ENCODE measurements at places on chromosomes 3 and 15. TPM values are rescaled to one million over a fixed set of nuclear protein-coding genes. Genes with fewer than 3 reads are reported as not detected.
A peak's percentile ranks its signal among the peaks of the same experiment; 100 is the strongest.

- DNase-seq, result no peak
Measured at GRCh38 chr3:177385831-177386301, 188.6 kb upstream of the TBL1XR1 start.

- DNase-seq, result no peak
Measured at GRCh38 chr15:29538044-29538443, 268.4 kb upstream of the NSMCE3 start.

MCF2L2 gene
- 9.0 TPM for total RNA-seq

- DNase-seq, result no peak
Measured at GRCh38 chr15:36415643-36416042, 163.8 kb upstream of the CDIN1 start.

DNA sequence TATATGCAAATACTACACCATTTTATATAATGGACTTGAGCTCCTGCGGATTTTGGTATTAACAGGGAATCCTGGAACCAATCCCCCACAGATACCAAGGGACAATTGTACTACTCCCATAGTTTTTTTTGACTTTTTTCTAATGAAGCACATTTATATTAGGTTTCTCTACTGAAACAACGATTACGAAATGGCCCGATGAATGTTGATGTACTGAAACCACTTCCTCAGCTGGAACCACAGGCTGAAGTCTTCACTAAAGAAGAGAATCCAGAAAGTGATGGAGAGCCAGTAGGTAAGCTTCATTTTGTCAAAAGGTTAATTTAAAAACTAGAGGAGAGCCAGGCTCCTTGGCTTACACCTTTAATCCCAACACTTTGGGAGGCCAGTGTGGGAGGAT is 121.5 kb upstream of the LRRFIP2 start:
- no peak for DNase-seq

GRCh38 chr3:47792699-47793098 is 10.2 kb upstream of the DHX30 start:
- DNase-seq, result no peak

DNA sequence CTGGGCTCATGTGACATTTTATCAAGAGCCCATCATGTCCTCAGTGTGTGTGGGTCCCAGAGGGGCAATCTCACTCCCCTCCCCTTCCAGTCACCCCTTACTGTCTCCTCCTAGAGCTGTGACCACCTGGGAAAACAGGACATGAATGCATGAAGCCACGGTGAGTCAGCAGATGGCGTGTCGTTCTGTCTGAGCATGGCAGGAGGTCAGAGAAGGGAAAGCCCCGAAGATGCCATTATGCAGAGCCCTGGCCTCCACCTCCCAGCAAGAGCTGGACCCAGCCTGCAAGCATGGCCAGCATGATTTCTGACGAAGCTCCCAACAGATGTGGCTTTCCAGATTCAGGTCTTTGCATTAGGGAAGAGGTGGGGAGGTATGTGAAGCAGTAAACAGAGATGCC is 118.5 kb downstream of the TLE3 start:
- DNase-seq, result peak; percentile 27

PROS1 gene
- 4.1 TPM for total RNA-seq

SCN5A gene
- total RNA-seq, result 8.2 TPM

GRCh38 chr3:146283781-146284445 is 33.0 kb upstream of the PLSCR4 start:
- DNase-seq, result no peak

GRCh38 chr3:122146466-122146865 is 37.0 kb upstream of the CASR start:
- DNase-seq, result no peak

GRCh38 chr3:53846134-53846850 is at the start of the genes CHDH and IL17RB:
Gene CHDH (minus strand): TSS chr3:53846419. CDS start chr3:53824008, 22,411 bp downstream.
Gene IL17RB (plus strand): TSS chr3:53846568. CDS start chr3:53846589, 21 bp downstream.
- DNase-seq, result peak; percentile 78

PSMA4 gene
- 301 TPM for total RNA-seq

CFAP91 gene
- total RNA-seq, result 4.9 TPM

LYSMD4 gene
- total RNA-seq, result 23.8 TPM

- DNase-seq, result no peak
Measured at GRCh38 chr15:51299187-51300015, 39.0 kb downstream of the CYP19A1 start.

DNA sequence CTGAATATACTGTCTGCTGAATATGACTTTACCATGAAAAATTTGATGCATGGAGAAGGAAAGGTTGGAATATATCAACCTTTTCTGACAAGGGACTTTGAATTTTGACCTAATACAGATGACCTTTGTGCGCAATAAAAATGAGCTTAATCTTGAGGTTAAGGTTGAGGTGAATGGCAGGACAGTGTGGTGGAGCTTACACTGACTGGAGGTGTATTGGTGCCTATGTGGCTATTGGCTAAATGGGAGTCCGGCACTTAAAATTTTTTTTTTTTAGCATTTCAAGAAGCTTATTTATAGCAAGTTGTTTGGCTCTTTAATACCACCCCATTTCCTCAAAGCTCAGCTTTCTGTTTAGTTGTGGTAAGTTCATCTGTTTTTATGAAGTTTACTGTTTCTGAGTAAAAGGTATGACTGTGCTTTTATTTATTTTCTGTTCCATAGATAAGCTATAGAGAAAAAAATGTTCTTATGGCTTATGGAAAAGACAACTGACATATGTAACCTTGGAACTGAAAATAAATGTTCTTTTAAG is 15.2 kb downstream of the CDIN1 start:
- DNase-seq, result no peak

ATP13A5 gene
- total RNA-seq, result not detected

DNA sequence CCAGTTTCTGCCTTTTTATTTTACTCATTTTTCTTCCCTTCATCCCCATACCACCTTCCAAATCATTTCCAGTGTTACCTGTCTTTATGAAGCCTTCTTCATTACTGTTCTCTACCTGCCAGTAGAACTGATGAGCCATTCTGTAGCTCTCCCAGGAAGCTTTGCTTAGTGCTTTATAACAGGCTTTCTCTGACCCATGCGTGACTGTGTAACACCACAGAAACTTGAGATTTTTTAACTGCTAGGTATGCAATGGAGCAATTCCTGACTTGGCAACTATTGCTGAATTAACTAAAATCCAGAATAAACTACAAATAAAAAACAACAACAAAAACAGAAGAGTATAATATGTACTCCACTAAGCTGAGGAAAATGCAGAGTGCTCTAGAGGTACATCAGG is 289.2 kb downstream of the ROBO1 start:
- DNase-seq, result no peak

GRCh38 chr3:185065059-185065458 is 87.8 kb downstream of the C3orf70 start:
- peak; percentile 43 for DNase-seq

GRCh38 chr15:42736178-42736792 is 643 bp downstream of the CDAN1 start:
- DNase-seq, result peak; percentile 43

HGD gene
- not detected for total RNA-seq

FANCD2OS gene
- total RNA-seq, result not detected

DNA sequence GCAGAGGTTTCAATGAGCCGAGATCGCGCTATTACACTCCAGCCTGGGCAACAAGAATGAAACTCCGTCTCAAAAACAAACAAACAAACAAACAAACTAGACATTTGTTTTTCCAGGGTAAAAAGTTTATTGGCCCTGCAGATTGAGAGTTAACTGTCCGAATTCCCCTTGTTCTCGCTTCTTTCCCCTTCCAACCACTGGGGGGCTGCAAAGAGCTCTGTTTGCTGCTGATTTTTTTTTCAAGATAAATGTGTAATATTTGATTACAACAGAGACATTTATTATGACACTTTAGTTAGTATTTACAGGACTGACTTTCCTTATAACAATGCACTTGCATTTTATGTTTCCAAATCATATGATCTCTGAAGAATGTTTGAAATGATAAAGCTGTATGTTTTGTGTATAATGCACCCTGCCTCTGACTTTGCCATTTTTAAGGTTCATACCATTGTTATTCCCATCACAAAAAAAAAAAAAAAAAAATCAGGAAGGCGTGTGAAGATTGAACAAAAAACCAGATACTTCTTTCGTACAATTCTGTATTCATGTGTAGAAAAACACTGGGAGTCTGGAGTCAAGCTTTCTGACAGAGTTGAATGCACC is 2.8 kb downstream of the CLSTN2 start:
- peak; percentile 57 for DNase-seq

DNA sequence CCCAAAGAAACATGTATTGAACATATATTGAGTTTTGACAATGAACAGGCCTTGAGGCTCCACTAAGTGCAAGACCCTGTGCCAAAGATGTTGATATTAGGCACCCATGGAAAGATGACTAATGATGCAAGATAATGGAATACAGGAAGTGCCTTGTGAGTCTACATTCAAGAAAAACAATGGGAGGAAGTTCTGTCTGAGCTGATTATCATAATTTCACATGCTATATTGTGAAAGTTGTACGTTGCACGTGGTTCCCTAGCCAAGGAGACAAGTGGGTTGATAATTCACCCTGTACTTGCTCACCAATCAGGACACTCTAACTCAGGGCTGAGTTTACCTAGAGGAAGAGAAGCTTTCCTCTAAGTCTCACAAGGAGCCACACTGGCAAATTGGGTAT is 186.9 kb upstream of the STAC start:
- no peak for DNase-seq

DNA sequence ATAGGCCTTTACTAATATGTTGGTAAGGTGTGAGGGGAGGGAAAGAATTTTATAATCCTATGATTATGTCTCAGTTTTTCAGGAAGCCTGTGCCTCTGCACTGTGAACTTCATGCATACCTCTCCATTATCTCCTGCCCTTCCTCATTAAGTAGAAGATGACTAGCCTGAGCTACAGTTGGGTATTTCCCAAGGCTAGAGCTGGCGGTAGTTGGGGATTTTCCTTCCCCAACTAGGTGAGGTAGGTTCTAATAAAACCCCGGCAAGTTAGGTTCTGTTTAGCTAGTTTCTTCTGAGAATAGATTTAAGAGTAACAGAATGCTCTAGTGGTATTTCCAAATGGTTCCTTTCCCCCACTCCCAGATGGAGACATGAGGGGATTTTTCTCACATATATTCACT is 414.5 kb downstream of the GRM7 start:
- no peak for DNase-seq

DNA sequence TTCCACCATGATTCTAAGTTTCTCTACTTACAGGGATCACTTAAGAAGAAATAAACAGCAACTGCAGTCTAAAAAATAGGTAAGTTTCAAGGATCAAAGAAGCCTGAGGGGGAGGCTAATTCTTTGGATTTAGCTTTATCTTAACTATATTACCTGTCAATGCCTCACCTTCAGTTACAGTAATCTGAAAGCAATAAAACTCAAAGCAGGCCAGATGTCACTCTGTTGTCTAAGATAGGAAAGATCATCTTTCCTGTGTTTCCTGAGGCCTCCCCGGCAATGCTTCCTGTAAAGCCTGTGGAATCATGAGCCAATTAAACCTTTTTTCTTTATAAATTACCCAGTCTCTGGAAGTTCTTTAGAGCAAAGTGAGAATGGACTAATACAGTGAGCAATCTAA is 60.2 kb downstream of the NPTN start:
- no peak for DNase-seq

SEMA3G gene
- 2.5 TPM for total RNA-seq

DNA sequence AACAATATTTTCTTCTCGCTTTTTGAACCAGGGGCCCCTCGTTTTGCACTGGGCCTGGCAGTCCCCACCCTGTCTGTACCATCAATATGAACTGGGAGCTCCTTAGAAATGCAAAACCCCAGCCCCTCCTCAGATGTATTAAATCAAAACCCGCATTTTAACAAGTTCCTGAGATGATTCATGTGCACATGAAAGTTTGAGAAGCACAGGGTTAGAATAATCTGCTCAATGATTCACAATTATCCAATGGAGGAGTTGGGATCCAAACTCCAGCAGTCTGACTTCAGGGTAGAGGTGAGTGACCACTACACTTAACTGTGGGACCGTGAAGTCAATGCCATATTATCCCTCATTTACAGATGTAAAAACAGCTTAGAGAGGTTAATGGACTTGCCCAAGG is 256.4 kb downstream of the IGSF11 start:
- DNase-seq, result no peak

FAM43A gene
- total RNA-seq, result 3.3 TPM

DNA sequence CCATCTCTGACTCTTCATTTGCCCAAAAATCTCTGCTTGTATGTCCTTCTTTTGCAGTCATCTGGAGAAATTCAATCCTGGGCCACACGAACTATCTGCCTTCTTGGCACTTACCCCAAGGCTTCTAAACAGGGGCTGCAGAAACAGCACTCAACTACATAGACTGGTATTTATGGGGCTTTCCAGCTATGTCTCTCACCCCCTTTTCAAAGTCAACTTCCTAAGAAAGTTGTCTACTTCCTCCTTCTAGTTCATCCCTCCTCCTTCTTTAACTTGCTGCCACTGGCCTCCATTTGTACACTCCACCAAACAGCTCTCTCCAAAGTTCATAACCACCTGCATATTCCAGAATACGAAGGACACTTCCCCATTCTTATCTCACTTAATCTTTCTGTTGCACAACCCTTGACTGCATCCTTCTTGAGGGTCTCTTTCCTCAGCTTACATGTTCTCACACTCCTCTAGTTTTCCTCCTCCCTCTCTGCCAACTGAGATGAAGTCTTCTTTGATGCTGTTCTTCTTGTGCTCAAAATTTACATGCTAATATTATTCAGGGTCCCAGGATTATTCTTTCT is 55.2 kb downstream of the PLD1 start:
- DNase-seq, result no peak

GRCh38 chr3:112143251-112143650 is 10.2 kb upstream of the GCSAM start:
- DNase-seq, result no peak

ZNF501 gene
- 6.6 TPM for total RNA-seq

DNA sequence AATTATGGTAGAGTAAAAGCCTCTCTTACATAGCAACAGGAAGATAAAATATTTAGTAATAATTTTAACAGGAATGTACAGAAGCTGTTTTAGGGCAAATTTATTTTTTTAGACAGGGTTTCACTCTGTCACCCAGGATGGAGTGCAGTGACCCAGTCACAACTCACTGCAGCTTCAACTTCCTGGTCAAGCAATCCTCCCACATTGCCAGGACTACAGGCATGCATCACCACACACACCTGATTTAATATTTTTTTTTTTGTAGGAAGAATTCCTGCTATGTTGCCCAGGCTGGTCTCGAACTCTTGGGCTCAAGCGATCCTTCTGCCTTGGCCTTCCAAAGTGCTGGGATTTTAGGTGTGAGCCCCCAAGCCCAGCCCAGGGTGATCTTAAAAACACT is 61.1 kb downstream of the PCCB start:
- DNase-seq, result no peak

CCDC80 gene
- total RNA-seq, result 8.1 TPM

DNA sequence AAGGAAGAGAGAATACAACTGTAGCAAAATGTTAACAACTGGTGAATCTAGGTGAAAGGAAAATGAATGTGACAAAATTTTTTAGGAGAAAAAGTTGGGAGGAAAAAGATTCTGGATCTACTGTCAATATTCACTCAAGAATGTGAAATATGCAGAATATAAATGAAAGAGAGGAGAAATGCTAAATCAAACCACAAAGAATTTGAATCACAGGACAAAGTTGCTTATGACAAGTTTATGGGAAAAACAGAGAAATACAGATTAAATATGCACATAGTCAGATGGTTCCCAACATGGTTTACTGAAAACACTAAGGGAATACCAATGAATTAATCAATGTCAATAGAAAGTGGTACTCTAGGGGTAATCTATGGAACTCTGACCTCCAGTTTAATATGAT is 27.6 kb downstream of the C3orf33 start:
- no peak for DNase-seq

TMEM40 gene
- total RNA-seq, result 0.14 TPM

Data from GM23338 (cell line).